ENCODE measurements at places on chromosomes 16 and 17. TPM values are rescaled to one million over a fixed set of nuclear protein-coding genes. Genes with fewer than 3 reads are reported as not detected.

The DLX3 gene
- total RNA-seq = not detected

The C17orf67 gene
- total RNA-seq = 4.1 TPM

DNA sequence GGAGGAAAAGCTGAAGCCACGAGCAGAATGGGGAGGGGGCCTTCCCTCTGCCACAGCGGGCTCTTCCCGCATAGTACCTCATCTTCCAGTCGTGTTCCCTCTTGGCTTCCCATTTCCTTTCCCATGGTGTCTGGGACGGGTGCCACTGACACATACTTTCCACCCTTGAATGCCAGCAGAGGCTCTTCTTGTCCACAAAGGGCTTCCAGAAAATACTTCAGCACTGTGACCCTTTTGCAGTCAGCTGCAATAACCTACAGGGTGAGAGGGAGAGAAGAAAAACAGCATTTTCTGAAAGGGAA lies 30.7 kb downstream of the HIC1 start:
- no peak for DNase-seq

DNA sequence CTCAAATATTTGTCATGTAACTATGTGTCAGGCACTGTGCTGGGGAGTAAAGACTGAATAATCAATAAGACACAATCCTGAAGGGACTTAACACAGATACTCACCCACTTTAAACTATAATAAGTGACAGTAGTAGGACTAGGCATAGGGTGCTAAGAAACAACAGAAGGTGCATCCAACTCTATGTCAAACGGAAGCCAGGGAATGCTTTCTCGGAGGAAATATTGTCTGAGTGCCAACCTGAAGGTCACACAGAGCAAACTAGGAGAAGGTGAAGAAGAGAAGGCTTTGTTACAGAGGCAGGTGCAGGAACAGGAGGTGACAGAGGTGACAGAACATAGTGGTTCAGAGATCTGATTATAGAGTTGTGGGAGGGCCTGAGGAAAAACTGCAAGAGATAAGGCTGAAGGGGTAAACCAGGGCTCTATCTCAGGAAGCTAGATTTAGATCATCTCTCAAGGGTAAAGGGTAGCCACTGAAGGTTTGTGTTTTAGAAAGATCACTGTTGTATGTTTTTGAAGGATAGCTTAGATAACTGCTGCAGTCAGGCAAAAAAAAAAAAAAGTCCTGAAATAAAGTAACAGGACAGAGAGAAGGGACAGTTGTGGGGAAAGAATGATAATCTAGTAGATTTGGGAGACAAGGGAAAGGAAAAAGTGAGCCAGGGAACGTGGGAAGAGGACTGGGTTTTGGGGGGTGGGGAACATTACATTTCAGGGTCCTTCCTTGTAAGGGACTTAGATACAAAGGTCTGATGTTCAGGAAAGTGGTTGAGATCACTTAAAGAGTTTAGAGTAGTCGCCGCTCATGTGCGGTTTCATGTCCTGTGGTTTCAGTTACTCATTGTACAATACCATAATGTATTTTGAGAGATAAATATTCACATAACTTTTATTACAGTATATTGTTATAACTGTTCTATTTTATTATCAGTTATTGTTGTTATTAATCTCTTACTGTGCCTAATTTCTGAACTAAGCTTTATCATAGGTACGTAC lies 85.6 kb upstream of the NETO2 start:
- no peak for DNase-seq

DNA sequence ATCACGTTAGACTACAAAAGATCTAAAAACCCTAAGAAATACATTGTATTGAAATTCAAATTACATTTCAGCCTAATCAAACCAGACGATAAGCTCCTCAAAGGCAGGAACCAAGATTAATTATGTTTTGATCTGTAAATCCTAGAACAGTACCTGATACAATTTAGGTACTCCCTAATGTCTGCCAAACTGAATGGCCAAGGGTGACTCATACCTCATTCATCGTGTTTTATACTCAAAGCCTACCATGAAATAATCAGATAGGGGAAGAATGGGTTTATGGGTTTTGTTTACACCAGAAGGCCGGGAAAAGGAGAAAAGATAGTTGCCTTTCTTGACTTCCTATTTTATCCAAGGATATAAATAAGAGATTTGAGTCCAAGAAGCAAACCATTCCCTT lies 19.3 kb downstream of the MMD start:
- no peak for DNase-seq

Measured in T-helper 17 cell (primary cell).